ENCODE measurements at places on chromosomes 6 and 20.

DNA sequence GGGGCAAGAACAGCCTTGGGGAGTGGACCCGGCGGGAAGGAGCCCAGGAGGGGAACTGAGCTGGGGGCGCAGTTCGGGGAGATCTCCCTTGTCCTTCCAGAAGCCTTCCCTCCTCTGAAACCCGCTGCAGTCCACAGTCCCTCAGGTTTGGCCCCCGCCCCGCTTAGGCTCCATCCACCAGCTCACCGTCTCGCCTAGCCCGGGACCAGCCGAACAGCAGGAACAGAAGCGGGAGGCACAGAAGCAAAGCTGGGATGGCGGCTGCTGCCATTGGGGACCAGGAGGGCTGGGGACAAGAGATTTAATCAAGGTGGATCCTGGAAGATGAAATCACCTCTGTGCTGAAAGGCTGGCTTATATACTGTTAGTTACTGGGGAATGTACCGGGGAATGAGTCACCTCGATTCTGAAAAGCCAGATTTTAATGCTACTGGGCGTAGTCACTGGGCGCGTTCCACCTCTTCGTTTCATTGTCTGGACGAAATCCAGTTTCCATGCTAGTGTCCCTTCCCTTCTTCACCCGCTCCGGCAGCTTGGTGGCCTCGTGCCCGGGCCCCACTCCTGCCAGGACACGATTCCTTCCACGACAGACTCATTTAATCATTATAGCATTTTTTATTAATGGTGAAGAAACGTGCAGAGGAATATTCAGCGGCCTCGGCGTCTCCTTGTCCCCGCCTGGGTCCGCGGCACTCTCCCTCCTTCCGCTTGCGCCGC lies at the start of gene RAET1L:
Gene RAET1L (minus strand): TSS at position 332 of the 717 bp plus-strand sequence. CDS start 61 bp downstream, at position 271.
- DNase-seq, result no peak

DNA sequence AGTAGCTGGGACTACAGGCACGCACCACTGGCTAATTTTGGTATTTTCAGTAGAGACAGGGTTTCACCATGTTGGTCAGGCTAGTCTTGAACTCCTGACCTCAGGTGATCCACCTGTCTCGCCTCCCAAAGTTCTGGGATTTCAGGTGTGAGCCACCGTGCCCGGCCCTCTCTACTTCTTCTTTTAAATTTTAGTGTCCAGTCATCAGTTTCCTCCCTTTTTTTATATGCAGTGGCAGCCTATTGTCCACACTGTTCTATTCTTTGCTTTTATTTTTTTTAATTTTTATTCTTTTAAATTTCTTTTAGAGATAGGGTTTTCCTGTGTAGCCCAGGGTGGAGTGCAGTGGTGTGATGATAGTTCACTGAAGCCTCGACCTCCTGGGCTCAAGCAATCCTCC lies 12.3 kb downstream of the EFCAB8 start:
- DNase-seq, result no peak

GRCh38 chr20:38002422-38002821 lies 30.8 kb downstream of the TTI1 start:
- no peak for DNase-seq

GRCh38 chr20:723756-724155 lies 44.5 kb downstream of the SLC52A3 start:
- no peak for DNase-seq

DNA sequence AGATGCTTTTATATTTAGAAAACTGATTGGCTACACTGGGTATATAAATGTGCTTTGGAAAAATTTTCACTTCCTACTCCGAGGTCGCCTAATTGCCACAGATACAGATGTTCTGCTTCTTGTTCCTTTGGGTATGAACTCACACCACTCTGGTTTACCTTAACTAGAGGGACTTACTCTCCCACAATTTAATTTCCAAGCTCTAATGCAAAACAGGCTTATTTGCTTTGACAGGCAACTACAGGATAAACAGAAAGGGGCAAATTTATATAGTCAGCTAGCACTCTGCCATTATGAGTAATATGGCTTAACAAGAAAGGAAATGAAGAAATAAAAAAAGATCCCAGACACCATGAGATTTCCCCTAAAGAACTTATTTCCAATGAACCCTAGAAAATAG lies 156.9 kb upstream of the ZFP64 start:
- no peak for DNase-seq

DNA sequence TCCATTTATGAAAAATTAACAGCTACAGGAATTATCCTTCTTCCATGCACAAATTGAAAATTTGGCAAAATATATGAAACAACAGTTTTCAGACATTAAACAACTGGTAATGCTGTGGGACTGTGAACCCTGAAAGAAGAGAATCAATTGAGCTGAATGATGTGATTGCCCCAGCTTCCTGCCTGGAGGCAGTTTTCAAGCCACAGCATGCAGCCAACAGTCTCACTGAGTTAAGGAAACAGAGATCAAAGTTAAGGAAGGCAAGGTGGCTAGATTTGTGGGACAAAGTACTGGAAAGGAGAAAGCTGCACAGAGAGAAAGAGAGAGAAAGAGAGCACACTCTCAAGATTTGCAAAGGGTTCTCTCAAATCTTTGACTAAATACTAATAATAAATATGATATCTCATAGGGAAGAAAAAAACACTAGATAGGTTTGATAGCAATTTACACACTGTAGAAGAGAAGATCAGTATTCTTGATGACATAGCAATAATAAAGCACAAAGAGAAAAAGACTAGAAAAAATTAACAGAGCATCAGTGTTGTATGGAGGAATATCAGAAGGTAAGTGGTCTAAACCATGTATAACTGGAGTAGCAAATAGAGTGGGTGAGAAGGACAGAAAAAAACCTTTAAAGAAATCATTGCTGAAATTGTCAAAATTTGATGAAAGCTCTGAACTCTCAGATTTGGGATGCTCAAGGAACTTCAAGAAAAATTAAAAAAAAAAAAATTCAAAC lies 70.1 kb upstream of the CNKSR3 start:
- DNase-seq, result no peak

GRCh38 chr20:23356203-23356602 lies 5.6 kb downstream of the NXT1 start:
- no peak for DNase-seq

DNA sequence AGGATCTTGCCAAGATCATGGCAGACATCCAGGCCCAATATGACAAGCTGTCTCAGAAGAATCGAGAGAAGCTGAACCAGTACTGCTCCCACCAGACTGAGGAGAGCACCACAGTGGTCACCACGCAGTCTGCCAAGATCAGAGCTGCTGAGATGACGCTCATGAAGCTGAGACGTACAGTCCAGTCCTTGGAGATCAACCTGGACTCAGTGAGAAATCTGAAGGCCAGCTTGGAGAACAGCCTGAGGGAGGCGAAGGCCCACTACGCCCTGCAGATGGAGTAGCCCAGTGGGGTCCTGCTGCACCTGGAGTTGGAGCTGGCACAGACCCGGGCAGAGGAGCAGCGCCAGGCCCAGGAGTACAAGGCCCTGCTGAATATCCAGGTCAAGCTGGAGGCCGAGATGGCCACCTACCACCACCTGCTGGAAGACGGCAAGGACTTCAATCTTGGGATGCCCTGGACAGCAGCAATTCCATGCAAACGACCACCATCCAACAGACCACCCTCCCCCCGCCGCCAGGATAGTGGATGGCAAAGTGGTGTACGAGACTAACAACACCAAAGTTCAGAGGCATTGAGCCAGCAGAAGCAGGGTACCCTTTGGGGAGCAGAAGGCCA lies 44.7 kb upstream of the GRM4 start:
- DNase-seq, result no peak

DNA sequence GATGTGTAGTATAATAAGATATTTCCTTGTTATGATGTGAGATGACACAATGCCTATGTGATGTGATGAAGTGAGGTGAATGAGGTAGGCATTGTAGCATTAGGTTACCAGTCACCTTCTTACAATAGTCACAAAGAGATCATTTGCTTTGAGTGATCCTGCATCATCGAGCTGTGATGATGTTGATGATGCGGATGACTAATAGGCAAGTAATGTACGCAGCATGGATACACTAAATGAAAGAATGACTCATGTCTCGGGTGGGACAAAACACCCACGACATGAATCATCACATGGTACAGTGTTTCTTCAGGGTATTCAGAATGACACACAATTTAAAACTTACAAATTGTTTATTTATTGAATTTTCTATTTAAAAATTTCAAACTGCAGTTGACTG lies 806.3 kb upstream of the GJE1 start:
- peak; percentile 16 for DNase-seq

- no peak for DNase-seq
These were observed 92.4 kb downstream of the PPP1R14C start for GRCh38 chr6:150235218-150235617.

DNA sequence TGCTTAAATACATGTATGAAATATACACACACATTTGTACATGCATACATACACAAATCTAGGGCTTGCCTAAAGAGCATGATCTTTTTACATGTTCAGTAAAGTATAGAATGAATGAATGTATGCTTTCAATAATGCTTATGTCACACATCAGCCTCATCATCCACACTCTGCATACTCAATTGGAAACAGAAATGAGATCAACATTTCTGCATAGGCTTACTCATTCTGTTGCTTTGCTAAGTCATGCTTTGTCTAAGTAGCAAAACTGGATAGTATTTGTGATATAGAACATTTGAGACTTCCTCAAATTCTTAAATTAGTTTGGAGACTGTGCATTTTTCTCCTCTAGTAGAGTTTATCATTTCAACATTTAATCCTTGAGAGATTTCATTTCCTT lies 343.3 kb downstream of the ADGRB3 start:
- DNase-seq, result no peak

DNA sequence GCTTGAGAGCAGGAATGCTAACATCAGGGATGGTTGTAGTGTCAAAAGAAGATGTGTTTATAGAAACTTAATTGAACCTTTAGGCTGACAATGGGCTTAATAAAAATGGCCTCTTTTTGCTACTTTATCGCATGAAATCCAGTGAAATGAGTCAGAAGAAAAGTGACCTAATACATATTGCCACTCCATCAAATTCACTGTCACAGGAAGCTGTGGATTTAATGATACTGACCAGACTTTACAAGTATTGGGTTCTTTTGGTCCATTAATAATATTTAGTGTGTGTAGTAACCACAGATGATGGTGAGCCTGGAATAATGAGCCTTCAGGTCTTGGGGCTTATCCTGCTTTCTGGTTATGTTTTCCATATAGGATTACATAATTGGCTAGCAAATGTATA lies 231.8 kb upstream of the GMDS start:
- DNase-seq, result no peak

- no peak for DNase-seq
These were observed 63.3 kb downstream of the SLC16A10 start for GRCh38 chr6:111150577-111150976.

- DNase-seq, result no peak
These were observed 11.2 kb upstream of the TTPAL start for GRCh38 chr20:44464514-44464913.

DNA sequence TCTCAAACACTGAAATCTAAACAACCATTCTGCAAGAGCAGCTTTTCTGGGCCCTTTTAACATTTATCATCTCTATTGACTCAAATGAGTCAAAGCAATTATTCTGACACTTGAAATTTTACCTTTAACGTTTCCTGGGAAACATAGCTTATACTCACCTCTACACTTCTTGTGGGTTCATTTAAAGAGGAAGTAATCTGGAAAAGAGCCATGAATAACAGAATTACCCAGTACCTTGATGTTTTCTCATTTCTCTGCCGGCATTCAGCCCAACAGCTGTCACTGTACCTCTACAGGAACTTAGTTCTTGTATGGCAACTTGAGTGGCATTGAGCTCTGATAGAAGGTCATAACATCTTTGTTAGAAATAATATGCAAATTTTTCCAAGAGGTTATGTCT lies 272.2 kb downstream of the KCNQ5 start:
- no peak for DNase-seq

DNA sequence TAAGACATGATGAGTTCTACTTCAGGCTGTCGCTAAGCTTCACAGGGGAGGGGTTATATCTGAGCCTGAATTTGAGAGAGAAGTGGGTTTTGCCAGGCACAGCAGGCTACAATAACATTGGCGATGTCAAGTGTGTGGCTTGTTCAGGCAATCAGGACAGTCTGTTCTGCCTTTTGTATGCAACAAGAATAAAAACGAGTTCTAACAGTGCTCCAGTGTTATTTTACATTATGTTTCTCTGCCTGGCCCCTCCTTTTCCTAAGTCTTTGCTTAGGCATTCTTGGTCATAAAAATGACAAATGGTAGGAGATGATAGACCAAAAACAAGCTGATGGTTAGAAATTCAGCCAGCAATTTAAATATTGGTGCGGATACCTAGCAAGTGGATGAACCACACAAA lies 26.8 kb downstream of the PAQR8 start:
- DNase-seq, result no peak

DNA sequence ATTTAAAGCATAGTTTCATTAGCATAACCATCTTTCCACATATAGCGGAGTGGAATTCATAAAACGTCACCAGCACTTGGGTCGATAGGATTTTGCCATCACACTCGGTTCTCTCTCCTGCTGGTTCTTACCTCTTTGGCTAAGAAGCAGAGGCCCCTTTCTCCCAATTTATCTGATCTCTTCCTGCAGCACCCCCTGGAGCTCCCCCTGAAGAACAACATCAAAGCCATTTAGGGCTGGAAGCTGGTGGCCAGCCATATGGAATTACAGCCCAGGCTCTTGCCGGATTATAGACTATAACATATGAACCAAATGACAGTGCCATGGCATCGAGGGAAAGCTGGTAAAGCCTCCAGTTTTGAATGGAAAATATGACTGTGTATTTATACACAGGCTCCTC lies 6.4 kb upstream of the KIF6 start:
- no peak for DNase-seq

- no peak for DNase-seq
These were observed 107.5 kb upstream of the SCAF8 start for GRCh38 chr6:154625721-154626120.

DNA sequence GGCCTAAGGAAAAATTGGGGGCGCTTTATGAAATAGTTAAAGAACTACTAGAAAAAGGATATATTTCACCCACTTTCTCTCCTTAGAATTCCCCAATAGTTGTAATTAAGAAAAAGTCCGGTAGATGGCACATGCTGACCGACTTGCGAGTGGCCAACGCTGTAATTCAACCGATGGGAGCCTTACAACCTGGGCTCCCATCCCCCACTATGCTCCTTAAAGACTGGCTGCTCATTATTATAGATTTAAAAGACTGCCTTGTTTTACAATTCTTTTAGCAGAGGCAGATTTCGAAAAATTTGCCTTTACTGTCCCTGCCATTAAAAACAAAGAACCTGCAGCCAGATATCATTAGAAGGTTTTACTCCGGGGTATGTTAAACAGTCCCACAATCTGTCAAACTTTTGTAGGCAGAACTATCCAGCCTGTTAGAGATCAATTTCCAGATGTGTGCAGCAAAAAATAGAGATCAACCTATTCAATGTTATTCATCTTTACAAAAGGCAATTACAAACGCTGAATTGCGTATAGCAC lies 58.5 kb upstream of the PRSS16 start:
- DNase-seq, result peak; percentile 65

- DNase-seq, result peak; percentile 62
These were observed 136.3 kb downstream of the MRPL14 start for GRCh38 chr6:43990627-43991619.

All from mucosa of gallbladder (tissue), 1 donor.